ENCODE measurements at places on chromosomes 5 and 9.

DNA sequence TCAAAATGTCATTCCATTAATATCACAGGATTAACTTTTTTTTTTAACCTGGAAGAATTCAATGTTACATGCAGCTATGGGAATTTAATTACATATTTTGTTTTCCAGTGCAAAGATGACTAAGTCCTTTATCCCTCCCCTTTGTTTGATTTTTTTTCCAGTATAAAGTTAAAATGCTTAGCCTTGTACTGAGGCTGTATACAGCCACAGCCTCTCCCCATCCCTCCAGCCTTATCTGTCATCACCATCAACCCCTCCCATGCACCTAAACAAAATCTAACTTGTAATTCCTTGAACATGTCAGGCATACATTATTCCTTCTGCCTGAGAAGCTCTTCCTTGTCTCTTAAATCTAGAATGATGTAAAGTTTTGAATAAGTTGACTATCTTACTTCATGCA, 20.6 kb downstream of the PCA3 start:
- no peak for DNase-seq

DNA sequence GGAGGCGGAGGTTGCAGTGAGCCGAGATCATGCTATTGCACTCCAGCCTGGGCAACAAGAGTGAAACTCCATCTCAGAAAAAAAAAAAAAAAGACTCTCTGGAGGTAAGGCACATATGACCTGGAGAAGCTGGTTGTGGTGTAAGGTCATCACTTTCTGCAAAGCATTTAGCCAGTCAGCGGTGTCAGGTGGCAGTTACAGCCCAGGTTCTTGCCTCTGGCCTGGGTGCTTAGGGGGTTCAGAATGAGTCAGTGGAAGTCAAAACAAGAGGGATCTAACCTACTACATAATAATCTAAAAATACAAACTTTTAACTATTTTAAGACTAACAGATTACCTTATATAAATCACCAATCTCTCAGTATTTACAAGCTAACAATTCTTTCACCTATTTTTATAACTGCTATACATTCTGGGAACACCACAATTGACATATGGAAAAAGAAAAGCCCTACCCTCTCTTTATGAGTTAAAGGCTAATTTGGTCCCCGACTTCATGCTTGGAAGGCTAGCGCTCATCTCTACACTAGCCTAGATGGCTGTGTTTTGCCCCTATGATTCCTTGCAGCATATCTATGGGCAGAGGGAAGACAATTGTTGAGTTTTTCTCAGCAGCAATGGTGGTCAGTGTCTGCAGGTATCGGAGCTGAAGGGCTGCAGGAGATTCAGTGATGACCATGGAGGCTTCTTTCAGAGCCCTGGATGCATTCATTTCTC, 29.2 kb downstream of the STOM start:
- no peak for DNase-seq

- no peak for DNase-seq
These were observed 28.7 kb upstream of the DAP start for GRCh38 chr5:10789726-10790125.

DNA sequence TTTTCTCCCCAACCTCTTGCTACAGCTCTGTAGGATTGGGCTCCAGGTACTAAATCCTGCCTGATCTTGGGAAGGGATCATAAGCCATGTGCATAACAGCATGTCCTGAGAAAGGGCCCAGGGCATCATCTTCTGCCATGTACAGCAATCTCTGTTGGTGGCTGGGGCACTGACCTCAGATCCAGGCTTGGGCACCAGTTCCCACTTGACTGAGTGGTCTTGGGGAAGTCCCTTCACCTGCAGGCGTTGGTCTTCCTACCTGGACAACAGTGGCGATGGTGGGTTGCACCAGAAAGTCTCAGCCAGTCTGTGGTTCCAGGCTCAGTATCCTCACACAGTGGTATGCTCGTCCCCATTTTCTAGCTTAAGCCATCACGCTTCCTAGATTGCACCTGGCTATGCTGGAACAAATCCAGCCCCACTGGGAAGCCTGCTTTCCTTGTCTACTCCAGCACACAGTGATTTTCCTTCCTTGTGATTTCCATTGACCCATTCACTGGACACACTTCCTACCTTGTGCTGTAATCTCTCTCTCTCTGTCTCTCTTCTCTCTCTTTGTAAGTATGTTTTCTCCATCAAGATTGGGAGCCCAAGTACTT, 121.7 kb upstream of the PITX1 start:
- no peak for DNase-seq

- no peak for DNase-seq
These were observed 185.9 kb downstream of the SEMA6A start for GRCh38 chr5:116388564-116389258.

- no peak for DNase-seq
These were observed 36.0 kb upstream of the IL7R start for GRCh38 chr5:35820735-35821134.
